Activated B cell treated with CpG ODN at 0.5 μM for 24 hours (primary cell): ENCODE measurements at places on chromosomes 16 and 17.
A peak's percentile ranks its signal among the peaks of the same experiment; 100 is the strongest.

DNA sequence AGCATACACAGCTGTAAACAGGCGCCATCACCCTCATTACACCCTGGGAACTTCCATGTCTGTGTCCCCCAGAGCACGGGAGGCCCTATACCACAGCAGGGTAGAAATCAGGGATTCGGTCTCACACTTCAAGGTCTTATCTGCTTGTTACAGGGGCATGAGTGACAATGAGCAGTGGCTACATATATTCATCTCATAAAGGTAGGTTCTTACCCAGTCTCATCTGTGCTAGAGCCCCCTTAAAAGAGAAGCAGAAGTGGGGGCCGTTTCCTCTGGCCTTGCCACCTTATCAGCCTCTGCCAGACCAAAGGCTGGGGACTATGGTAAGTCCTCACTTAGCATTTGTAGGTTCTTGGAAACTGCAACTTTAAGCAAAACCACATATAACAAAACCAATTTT, 46.5 kb downstream of the IRX5 start:
- DNase-seq: no peak

DNA sequence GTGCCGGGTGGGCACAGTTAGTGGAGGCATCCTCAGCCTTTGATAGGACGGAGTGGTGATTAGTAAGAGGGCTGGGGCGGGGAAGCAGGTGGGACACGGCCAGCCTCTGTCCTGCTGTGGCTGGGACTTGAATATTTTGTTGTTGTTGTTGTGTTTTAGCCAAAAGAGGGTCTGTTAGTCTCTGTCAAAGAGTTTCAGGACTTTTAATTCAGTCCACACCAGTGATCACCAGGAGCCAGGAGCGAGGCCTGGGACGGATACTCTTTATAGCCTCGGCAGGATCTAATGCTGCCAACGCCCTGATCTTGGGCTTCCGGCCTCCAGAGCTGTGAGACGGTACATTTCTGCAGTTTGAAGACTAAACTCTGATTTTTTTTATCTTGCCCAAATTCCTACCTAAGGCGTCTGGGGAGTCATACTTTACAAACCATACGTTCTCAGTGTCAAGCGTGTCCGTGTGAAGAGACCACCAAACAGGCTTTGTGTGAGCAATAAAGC, 2.9 kb upstream of the RNF213 start:
- DNase-seq: no peak

DNA sequence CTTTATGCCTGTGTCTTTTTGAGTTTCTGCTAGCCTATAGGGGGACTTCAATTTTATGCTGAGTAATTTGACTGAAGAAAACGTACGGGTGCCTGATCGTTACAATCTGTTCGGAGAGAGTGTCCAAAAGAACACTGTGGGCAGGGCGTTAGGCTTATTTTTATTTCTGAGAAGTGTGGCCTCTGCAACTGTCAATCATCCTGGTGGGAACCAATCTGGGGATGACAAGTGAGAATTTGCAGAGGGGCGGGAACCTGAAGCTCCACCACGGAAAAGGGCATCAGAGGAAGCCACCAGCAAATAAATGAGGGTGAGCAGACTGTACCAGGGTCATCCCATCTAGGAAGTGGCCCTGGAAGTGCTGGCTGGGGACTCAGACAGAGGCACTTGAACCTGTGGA, 12.0 kb upstream of the CDYL2 start:
- DNase-seq: no peak

GRCh38 chr17:37389160-37389559, 13.4 kb downstream of the C17orf78 start:
- DNase-seq: no peak

GRCh38 chr16:58847902-58848661, 114.0 kb upstream of the GOT2 start:
- no peak for DNase-seq

GRCh38 chr16:83624429-83625120, 183.2 kb upstream of the HSBP1 start:
- no peak for DNase-seq

DNA sequence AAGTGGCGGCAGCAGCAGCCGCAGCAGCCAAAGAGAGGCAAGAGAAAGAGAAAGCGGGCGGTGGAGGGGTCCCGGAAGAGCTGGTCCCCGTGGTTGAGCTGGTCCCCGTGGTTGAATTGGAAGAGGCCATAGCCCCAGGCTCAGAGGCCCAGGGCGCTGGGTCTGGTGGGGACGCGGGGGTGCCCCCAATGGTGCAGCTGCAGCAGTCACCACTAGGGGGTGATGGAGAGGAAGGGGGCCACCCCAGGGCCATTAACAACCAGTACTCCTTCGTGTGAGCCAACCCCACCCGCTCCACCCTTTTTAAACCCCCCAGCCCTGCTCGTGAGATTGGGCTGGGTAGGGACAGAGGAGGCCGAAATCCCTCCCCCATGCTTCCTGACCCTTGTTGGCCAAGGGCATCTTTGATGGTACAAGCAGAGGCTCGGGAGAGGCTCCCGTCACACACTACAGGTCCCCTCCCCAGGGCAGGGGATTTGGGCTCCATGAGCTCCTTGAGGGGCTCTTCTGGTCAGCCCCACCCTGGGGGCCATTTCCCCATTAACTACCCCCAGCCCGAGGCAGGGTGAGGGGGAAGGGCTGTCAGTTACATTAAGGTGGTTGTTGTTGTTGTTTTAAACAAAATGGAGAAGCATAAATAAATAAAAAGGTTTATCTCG, 4.6 kb upstream of the ATP2A1 start:
- DNase-seq: peak; percentile 53

GRCh38 chr16:59759296-59759695, 1025.2 kb upstream of the GOT2 start:
- no peak for DNase-seq

DNA sequence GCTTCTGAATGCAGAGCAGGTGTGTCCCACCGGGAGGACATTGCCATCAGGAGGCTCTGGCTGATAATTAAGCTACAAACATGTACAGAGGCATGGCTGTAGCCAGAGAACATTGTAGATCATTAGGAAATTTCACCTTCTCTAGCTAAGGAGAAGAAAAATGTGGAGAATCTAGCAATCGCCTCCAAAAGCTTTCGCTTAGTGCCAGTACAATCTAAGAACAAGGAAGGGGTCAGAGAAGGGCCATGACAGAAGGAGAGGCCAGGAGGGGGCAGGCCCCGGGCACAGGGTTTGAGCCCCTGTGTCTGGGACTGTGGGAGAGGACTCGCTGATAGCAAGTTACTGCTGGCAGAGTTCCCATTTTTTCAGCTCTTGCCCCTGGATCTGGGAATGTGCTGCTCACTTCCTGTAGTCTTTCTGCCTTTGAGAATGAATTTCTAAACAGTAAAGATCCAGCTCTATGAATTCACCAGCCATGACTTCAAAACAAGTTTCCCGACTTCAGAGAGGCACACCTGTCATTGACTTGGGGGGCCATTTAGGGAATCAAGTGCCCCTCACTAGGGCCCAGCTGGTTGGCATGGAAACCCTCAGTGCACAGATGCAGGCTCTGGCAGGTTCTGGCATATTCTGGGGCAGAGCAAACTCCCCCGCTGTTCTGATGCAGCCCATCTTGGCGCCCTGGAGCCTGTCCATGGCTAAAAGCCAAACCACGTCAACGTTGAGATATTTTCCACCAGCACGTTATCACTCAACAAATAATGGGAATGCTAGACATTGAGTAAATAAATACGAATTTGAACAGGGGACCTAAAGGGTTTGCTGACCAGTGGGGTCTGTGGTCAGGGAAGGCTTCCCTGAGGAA, 59.5 kb upstream of the CACNG4 start:
- DNase-seq: no peak

GRCh38 chr17:14361945-14362508, 61.1 kb downstream of the HS3ST3B1 start:
- DNase-seq: no peak

- DNase-seq: no peak
These were observed 10.7 kb downstream of the HPR start for GRCh38 chr16:72073560-72074230.

DNA sequence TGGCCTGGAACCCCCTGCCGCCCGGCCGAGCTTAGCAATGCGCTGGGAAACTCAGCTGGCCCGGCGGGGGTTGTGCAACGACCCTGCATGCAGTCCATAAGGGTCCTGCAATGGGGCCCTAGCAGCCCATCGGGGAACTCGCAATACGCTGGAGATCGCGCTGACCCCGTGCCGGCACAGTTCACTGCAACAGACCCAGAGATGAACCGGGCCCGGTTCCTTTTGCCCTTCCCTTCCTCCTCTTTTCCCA, 375 bp downstream of the SLC25A11 start:
- DNase-seq: no peak

- DNase-seq: no peak
These were observed 16.7 kb upstream of the BAIAP2 start for GRCh38 chr17:81018044-81018802.

- DNase-seq: no peak
These were observed 2.4 kb downstream of the PPM1D start for GRCh38 chr17:60602385-60602742.

- DNase-seq: no peak
These were observed 24.7 kb downstream of the POLR2A start for GRCh38 chr17:7508846-7509245.

DNA sequence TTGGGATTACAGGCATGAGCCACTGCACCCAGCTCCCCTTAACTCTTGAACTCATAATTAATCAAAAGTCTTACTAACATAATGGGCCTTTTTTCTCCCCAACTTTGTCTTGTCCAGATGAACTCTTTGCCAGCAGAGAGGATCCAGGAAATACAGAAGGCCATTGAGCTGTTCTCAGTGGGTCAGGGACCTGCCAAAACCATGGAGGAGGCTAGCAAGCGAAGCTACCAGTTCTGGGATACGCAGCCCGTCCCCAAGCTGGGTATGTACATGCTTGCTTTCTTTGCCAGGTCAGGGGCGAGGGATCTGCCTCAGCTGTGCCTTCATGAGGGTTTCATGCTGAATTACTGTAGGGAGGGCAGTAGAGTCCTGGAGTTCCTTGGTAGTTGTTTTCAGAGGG, 25.3 kb downstream of the NMT1 start:
- DNase-seq: no peak

GRCh38 chr16:17108596-17108995, 362.2 kb downstream of the XYLT1 start:
- no peak for DNase-seq

GRCh38 chr16:69340095-69340644, 598 bp downstream of the NIP7 start:
- no peak for DNase-seq

DNA sequence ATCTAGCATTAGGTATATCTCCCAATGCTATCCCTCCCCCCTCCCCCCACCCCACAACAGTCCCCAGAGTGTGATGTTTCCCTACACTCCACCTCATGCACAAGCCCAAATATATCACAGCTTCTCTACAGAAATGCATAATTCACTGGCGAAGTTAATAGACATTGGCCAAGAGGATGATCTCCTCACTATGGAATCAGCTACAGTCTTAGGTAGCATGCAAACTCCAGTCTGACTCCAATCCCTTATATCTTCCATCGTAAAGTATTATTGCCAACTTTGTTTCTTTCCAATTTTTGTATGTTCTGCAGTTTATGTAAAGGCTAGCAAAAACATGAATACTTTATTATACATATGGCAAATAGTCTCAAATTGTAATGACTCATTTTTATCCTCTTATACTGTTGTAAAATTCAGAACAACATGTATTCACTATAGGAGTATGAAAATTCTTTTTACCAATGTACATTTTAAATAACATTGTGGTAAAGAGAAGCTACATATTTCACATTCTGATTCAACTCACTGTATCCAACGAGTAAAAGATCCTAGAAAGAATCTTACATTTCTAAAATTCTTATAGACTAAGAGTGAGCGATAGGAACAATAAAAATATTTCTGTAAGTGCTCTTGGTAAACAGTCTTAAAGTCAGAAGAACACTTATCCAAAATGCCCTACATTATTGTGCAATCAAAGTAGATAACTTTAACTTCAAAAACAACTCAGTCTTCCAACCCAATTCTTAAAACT, 871 bp downstream of the ABCA8 start:
- DNase-seq: no peak

DNA sequence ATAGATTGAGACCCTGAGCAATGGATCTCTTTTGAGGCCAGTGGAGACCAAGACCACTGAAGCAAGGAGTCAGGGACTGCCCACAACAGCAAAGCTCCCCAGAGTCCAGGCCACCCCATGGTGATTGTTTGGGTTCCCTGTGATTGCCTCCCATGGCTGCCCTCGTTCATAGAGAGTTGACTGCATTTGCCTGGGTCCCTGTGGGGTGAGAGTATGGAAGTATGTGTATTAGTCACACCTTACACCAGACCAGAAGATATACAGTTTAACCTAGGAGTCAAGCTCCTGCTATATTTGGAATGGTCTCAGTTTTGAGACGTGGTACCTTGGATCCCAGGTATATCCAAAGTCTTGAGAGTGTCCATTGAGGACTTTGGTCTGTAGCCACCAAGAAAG, 20.2 kb downstream of the HLF start:
- no peak for DNase-seq

GRCh38 chr16:59758848-59759247, 1024.7 kb upstream of the GOT2 start:
- DNase-seq: no peak

GRCh38 chr16:75064403-75065148, 52.0 kb downstream of the LDHD start:
- DNase-seq: no peak

- no peak for DNase-seq
These were observed 2.1 kb downstream of the TAF1C start for GRCh38 chr16:84184775-84185174.

DNA sequence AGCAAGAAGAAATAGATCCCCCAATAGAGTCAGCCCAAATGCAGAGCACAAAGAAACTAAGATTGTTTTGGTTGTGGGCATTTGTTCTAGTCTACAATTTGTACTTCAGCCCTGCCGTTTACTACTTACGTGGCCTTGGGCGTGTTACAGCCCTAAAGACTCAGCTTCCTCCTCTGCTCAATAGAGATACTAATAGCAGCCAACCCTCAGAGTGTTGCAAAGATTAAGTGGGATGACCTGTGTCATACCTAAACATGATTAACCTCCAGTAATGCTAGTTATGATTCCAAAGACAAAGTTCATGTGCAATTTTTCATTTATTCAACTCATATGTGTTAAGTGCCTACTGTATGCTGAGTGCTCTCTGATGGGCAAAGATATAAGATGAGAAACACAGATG, 43.1 kb downstream of the MAF start:
- no peak for DNase-seq

DNA sequence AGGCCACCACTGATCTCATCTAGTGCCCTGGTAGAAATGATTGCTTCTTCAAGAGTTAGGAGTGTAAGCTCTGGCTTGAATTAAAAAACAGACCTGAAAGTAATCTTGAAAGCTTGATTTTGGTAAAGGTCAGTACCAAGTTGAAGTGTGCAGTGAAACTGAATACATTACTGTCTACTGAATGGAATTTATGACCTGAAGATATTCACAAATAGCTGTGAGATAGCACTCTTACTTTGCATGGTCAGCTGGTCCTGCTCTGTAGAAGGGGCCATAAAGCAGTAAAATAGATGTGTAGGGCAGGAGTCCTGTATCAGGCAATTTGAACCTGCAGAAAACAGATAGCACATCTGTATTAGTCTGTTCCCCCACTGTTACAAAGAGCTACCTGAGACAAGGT, 78.6 kb downstream of the MYH13 start:
- no peak for DNase-seq

GRCh38 chr16:49594685-49595498, 221.3 kb downstream of the C16orf78 start:
- DNase-seq: no peak

GRCh38 chr17:31509095-31509804, 117.8 kb downstream of the RAB11FIP4 start:
- no peak for DNase-seq
